GM13977 (cell line): ENCODE measurements at places on chromosomes 5 and 9.

- no peak for DNase-seq
Measured at GRCh38 chr5:135204151-135204600, 170.1 kb upstream of the PITX1 start.

GRCh38 chr9:106752581-106752980, 110.4 kb upstream of the ZNF462 start:
- DNase-seq: no peak

DNA sequence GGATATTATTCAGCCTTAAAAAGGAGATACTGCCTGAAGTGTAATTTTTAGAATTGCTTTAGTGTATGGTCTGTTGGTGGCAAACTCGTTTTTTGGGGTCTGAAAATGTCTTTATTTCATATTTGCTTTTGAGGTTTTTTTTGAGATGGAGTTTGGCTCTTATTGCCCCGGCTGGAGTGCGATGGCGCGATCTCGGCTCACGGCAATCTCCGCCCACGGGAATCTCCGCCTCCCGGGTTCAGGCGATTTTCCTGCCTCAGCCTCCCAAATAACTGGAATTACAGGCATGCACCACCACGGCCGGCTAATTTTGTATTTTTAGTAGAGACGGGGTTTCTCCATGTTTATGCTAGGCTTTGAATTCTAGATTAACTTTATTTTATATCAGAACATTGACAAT, 20.2 kb upstream of the PCDHB1 start:
- DNase-seq: no peak

DNA sequence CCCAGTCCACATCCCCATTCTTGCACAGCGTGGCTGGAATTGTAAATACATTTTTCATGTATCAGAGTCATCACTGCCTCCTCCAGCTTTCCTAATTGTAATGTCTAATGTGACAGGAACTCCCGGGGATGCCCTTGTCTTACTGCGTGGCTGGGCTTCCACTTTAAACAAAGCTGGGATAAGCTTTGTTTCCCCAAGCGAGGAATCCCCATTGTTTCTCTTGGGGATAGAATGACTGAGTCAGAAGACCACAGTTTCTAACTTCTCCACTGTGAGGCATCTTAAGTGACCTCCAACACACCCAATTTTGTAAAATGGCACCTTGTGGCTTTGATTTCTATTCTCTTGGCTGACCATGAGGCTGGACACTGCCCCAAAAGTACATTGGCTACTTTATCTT, 22.4 kb downstream of the ARPC5L start:
- no peak for DNase-seq

- no peak for DNase-seq
Measured at GRCh38 chr5:119304439-119305211, 51.2 kb upstream of the TNFAIP8 start.

DNA sequence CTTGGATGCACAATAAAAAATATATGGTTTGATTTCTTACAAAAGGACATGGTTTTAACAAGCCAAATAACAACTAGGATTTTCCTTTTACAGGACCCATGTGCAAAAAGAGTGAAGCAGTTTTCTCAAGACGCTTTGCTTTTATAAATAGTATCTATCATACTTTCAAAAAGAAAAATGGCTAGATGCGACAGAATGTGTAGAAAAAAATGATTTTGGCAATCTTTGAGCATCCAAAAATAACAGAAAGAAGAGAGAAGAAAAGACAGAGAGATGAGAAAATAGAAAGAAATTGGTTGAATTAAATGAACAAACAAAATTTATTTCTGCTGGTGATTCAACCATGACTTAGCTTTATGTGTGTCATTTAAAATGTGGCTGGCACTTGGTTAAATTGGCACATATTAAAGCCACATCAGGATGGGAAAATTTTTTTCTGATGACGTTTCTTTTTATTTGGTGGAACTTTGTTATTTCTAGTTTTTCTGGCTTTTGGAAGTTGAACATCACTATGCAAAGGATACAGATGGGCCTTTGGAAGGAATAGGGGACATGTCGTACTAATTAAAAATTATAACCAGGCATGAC, 35.6 kb upstream of the NREP start:
- DNase-seq: no peak

GRCh38 chr5:137209232-137209809, 289.8 kb downstream of the SPOCK1 start:
- no peak for DNase-seq

DNA sequence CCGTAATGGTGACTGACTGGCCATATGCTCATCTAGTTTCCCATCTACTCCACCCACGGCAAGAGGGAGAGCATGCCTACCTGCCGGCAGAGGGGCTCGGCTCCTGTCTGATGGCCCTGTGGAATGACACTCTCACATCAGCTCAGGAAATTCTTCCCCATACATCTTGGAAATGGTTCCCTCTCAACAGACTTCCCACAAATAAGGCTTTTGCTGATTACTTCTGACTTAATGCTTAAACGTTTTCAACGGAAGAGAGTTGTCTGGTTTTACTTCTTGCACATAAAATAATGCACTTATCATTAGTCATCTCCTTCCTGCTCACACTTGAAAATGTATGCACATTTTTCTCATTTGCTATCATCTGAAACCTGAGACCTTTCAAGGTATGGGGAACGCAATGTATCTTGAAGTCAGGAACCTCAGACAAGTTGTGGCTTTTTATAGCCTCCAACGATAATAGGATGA, 129.5 kb downstream of the TTLL11 start:
- no peak for DNase-seq

DNA sequence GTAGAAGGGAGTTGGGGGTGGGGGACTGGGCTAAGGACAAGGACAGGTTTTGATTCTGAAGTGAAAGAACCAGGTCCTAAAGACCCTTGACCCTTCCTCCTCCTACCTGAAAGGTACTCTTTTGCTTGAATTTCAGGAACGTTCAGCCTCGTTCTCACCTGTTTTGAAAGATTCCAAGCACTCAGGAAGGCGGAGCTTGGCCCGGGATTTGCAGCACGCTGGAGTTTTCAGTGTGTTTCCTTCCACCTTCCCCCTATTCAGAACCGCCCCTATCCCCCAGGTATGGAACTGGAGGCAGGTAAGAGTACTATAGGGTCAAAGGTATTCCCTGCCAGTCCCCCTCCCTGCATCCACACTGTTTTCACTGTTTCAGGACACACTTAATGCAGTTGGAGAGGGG, 7.1 kb downstream of the EGR1 start:
- no peak for DNase-seq

GRCh38 chr9:95092262-95093072, 225.0 kb downstream of the FANCC start:
- DNase-seq: no peak

GRCh38 chr5:93423300-93423699, 157.7 kb downstream of the NR2F1-AS1 start:
- DNase-seq: no peak

GRCh38 chr5:45279109-45279508, 417.1 kb downstream of the HCN1 start:
- DNase-seq: no peak

GRCh38 chr9:93129286-93129685, 4.8 kb downstream of the NINJ1 start:
- DNase-seq: no peak

DNA sequence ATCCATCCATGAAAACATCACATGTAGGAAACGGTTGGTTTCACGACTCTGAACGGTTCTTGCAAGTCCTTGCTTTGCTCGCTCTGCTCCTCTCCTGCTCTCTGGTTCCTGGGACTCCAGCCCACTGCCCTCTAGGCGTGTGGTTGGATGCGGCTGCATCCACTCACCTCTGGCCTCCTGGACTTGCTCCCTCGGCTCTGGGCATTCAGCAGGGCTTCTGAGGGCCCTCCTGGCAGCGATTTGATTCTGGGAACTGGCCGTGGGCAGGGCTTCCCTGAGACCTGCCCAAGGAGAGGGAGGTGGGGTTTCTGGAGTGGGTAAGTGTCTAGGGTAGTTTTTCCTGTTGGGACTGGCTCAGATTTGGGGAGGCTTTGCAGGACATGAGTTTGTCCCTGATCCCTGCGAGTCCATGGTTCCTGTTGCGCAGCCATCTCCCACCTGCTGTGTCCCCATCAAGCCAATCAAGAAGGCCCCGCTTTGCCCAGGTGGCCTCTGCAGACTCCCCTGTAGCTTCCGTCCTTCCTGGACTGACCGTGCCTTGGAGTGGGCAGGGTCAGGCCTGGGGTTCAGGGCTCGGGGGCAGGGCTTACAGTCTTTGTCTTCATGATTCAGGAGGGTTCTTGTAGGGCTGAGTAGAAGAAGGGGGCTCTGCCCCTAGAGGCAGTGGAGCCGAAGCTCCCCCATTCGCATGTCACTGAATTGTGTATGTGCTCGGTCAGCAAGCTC, 192.3 kb downstream of the CACNA1B start:
- no peak for DNase-seq

DNA sequence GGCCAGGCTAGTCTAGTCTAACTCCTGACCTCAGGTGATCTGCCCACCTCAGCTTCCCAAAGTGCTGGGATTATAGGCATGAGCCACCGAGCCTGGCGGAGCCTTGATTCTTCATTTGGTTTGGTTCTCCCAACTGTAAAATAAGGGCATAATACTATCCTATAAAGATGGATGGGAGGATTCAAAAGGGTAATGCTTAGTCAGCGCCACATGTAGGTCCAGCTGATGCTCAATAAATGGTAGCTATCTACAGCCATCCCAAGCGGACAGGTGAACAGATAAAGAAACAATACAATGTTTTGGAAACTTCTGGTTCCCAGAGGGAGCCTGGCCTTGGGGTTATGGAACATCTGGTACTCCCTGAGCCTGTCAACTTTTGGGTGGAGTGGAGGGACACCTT, 13.6 kb upstream of the SET start:
- no peak for DNase-seq

GRCh38 chr9:96031366-96031824, 155.9 kb downstream of the ERCC6L2 start:
- DNase-seq: no peak

GRCh38 chr5:144088206-144089064, 82.0 kb downstream of the YIPF5 start:
- DNase-seq: no peak

GRCh38 chr5:137838976-137839375, 28.7 kb upstream of the MYOT start:
- DNase-seq: no peak

GRCh38 chr5:54148067-54148845, 162.1 kb downstream of the ARL15 start:
- no peak for DNase-seq

DNA sequence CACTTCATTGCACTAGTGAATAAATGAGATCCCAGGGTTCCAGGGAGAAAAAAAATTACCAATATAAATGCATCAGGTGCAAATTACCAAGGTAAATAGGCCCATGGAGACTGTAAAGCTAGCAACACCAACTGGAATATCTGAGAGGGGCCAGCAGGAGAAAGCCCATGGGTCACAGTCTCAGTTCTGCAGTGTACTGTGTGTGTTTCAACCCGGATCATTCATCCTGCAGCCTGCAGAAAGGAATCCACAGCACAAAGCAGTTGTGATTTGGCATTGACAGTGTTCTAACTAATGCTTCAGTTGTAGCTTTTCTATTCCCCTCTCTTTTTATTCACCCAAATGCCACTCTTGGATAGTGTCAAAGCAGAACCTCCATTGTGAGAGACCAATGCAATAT, 171.0 kb downstream of the EFNA5 start:
- no peak for DNase-seq

DNA sequence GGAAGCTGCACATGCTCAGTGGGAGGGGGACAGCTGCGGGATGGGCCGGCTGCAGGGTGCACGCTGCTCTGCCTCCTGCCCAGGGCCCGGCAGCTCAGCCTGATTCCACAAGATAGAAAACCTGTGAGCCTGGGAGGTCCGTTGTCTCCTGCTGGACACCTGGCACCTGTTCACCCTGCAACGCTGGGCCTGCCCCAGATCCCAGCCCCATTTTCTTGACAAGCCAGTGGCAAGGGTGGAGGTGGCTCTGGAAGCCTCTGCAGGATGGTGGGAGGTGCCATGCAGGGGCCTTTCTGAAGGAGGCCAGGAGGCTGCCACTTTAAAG, 68.1 kb upstream of the RNF130 start:
- no peak for DNase-seq

GRCh38 chr5:113519412-113519811, 5.9 kb downstream of the YTHDC2 start:
- no peak for DNase-seq

GRCh38 chr5:173643964-173644363, 27.5 kb upstream of the BOD1 start:
- peak; percentile 39 for DNase-seq

GRCh38 chr9:124266826-124267201, 9.1 kb downstream of the NEK6 start:
- no peak for DNase-seq

DNA sequence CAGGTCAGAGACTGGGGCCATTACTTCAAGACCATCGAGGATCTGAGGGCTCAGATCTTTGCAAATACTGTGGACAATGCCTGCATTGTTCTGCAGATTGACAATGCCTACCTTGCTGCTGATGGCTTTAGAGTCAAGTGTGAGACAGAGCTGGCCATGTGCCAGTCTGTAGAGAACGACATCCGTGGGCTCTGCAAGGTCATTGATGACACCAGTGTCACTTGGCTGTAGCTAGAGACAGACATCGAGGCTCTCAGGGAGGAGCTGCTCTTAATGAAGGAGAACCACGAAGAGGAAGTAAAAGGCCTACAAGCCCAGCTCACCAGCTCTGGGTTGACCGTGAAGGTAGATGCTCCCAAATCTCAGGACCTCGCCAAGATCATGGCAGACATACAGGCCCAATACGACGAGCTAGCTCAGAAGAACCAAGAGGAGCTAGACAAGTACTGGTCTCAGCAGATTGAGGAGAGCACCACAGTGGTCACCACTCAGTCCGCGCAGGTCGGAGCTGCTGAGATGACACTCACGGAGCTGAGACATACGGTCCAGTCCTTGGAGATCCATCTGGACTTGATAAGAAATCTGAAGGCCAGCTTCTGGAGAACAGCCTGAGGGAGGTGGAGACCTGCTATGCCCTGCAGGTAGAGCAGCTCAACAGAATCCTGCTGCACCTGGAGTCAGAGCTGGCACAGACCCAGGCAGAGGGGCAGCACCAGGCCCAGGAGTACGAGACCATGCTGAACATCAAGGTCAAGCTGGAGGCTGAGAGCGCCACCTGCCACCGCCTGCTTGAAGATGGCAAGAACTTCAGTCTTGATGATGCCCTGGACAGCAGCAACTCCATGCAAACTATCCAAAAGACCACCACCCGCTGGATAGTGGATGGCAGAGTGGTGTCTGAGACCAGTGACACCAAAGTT, 9.3 kb downstream of the NIPBL start:
- no peak for DNase-seq

DNA sequence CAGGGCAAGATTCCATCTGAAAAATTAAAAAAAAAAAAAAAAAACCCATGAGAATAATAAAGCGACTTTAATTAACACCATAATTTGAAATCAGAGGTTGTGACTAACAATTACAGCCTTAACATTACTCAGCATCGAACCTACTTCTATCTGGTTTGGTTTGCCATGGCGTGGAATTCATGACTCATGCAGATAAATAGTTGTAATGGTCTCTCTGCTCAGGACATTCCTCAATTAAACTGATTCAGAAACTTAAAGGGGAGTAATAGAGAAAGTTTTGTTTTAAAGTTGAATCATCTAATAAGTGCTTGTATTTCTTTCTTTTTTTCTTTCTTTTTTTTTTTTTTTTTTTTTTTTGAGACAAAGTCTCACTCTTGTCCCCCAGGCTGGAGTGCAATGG, 135.5 kb downstream of the SPATA31D1 start:
- DNase-seq: no peak

- no peak for DNase-seq
Measured at GRCh38 chr5:95075111-95075510, 209.8 kb downstream of the MCTP1 start.
